ENCODE measurements at places on chromosomes 1 and 21. TPM values are rescaled to one million over a fixed set of nuclear protein-coding genes. Genes with fewer than 3 reads are reported as not detected.

NUDC gene
- 98.4 TPM for total RNA-seq

TAF13 gene
- 50.3 TPM for total RNA-seq

ATP6V1G3 gene
- not detected for total RNA-seq

AMY1B gene
- total RNA-seq = not detected

INAVA gene
- total RNA-seq = not detected

IQGAP3 gene
- total RNA-seq = 29.4 TPM

All from myometrial cell (primary cell).